ENCODE measurements at places on chromosomes 5 and 9.

- no peak for DNase-seq
Measured at GRCh38 chr5:110855961-110856360, 117.2 kb downstream of the SLC25A46 start.

DNA sequence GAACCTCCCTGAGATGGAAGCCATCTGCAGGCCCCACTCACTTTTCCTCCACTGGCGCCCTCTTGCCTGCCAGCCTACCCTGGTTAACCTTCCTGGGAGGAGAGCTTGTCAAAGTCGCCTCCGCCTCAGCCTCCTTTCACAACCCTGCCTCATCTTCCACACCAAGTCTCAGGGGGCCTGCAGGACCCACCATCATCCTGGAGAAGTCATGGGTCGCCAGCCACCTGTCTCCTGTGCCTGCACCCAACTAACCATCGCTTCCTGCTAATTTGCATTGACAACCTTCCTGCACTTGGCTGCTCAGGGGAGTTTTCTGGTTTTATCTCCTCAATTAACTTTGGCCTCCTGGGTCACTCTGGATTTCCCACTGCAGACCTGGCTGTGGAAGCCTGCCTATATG lies 52.8 kb upstream of the GRHPR start:
- no peak for DNase-seq

GRCh38 chr5:128237546-128237945 lies 154.0 kb downstream of the SLC12A2 start:
- DNase-seq = no peak

- no peak for DNase-seq
Measured at GRCh38 chr5:472076-472655, 29.2 kb downstream of the EXOC3 start.

- DNase-seq = no peak
Measured at GRCh38 chr5:41067714-41068568, 3.2 kb downstream of the MROH2B start.

DNA sequence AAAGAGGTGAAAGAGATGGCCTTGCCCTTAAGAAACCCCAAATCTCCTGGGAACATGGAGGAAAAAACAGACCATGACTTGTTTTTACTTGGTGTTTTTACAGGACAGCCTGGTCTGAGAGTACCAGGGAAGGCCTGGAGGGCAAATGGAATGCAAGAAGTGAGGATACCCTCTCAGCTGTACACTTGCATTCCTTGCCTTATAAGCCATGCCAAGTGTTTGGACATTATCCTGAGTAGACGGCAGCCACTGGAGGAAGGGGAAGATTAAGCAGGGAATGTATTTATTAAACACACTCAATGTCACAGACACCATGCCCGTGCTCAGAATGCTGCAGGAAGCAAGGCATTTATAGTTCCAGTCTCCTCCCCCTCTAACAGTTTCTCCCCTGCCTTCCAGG lies 581.4 kb downstream of the CDK5RAP2 start:
- no peak for DNase-seq

DNA sequence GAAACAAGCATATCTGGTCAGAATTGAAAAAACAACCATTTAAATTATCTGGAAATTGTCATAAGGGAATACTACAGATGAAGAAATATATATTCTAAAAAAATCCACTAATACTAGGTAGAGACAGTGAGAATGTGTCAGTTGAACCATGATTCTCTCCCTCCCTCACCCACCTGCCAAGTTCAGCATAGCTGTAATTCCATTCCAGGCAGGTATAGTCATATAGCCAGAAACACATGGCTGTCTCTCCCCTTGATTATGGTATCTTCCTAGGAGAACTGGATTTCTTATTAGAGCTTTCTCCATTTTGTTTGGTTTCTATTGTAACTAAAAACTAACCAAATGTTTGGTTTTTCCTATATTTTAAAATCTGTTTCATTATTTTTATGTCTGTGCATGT lies 509.2 kb downstream of the CDH10 start:
- DNase-seq = no peak
